Brain microvascular endothelial cell (primary cell): ENCODE measurements at places on chromosomes 12 and 14.

DNA sequence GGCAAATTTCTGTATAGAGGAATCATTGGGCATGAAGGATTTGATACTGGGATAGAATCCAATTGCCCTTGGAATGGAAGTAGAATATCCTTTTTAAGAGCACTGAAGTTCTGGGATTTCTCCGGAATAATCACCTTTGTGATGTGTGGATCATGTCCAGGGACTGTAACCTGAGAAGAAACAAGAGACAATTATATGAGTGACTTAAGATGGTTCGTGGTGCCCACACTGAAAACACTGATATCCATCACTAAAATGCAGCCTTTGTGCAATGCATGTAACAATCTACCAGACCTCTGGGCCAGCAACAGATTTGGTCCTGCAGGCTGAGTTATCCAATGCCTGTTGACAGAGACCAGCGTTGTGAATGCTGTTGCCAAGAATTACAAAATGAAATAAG is 48.5 kb downstream of the MDM2 start:
- DNase-seq, result no peak

DNA sequence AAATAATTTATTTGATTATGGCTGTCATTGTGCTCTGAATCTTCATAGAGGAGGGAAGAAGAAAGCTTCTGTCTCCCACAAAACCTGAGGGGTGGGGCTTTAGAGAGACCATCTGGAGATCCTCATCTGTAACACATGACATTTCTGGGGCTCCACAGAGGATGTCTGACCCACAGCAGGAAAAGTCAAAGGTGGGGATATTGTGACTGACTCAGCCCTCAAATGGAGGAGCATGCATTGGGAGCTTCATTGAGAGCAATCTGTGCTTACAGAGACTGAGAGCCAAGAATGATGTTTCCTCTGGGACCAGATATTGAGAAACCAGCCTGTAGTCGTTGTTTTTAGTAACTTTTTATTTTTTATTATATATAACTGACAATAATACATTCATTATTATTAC is 158.7 kb downstream of the SYT1 start:
- DNase-seq, result no peak

DNA sequence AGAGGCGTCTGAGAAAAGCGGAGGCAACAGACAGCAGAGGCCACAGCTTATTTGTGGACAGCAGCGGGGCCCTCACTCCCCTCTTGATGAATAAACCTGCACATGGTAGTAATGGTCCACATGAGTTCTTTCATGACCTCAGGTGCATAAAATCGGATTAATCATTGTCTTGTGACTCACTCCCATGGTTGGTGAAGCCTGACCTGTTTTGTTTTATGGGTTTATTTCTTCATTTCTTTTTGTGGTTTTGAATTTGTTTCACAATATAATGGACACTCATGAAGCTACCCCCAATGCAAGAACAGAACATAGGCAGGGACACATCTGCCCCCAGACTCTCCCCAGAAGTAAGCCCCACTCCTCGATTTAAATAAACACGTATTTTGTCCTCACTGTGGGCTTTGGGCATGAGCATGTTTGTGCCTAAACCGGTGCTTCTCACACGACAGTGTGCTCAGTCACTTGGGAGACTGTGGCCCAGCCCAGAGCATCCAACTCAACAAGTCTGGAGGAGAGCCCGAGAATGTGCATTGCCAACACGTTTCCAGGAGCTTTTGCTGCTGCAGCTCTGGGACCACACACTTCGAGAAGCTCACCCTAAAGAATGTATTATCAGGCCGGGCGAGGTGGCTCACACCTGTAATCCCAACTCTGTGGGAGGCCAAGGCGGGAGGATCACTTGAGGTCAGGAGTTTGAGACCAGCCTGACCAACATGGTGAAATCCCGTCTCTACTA is 116.1 kb downstream of the SCARB1 start:
- peak; percentile 56 for DNase-seq

- no peak for DNase-seq
These were observed 6.2 kb downstream of the CHST11 start for GRCh38 chr12:104462931-104463339.

- DNase-seq, result no peak
These were observed 93.9 kb downstream of the DUSP6 start for GRCh38 chr12:89258240-89258969.
